ENCODE measurements at places on chromosomes 6 and 20.
A peak's percentile ranks its signal among the peaks of the same experiment; 100 is the strongest.

DNA sequence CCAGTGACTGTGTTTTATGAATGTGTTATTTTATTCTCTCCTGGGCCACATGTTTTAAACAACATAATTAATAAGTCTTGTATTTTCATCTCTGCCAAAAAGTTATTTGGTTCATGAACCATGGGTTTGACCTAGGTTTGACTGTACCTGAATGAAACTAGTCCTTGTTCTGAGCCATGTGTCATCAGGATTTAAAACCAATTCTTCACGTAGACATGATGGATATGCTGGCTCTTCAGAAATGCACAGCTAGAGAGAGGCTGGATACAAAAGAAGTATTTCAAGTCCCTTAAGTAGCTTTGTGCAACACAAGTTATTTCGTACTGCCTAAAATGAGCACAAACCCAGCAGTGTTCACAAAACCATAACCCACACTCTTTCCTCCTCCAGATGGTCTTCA, 116.1 kb downstream of the IBTK start:
- DNase-seq: no peak

DNA sequence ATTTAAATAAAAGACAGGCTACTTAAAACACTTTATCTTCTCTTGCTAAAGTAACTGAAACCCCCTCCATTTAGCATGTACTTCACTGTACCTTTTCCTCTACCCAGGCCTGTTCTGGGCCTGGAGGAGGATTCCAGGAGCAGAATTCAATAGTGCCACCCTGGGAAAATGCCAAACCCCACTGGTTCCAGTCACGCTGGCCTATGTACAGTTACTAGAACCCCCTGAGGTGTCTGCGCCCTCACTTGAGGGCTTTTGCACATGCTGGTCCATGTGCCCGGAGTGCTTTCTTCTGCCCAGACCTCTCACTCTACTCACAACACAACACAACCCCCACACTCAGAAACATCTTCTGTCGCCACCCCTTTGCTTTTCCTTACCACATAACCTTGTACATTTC, 45.5 kb downstream of the TRAM2 start:
- no peak for DNase-seq

- no peak for DNase-seq
Observed at GRCh38 chr6:54722328-54722727, 124.2 kb upstream of the FAM83B start.

DNA sequence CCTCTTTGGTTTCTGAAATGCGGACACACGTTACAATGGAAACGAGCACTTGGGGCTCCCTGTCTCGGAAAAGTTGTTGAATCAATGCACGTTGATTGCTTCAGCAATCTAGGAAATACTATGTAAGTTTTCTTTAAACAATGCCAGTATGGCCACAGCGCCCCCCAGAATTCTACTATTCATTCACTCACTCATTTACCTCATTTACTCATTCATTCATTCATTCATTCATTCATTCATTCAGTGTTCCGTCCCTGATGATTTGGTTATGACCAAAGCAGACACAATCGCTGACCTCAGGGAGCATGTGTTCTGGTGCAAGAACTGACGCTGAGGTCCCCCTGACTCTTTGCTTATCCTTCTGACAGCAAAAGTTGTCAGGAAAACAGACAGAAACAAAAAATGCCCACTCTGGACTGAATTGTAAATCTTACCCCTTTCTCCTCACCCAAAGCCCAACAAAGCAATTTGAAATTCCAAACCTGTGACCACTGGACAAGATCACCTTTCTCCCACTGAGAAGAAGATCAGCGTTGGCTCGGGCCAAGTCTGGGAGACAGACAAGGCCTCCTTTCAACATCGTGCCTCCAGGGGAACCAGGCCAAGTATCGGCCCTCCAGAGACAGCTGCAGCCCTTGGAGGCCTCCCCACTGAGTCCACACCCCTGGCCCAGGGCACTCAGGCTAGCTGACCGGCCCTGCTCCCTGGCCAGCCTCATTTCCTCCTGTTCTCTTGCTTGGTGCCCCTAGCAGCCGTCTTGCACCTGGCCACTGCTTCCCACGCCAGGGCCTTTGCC, 15.0 kb upstream of the PMEPA1 start:
- no peak for DNase-seq

DNA sequence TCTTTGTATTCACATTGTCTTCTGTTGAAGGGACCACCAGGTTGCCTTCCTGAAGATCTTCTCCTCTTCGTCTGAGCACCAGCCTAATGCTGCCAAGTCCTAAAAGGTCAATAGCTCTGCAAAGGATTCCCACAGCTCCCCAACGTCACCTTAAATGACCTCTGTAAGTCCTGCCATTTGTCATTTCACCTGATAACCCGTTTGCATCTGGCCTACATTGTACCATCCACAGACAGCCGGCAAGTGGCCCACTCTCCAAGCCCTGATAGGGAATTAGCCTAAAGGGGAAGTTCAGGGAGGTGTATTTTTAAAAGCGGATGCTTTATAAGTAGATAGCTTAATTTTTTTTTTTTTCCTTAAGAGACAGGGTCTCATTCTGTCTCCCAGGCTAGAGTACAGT, 127.8 kb downstream of the ZMYND8 start:
- no peak for DNase-seq

- no peak for DNase-seq
Observed at GRCh38 chr6:117387454-117387974, 38.2 kb downstream of the ROS1 start.

- no peak for DNase-seq
Observed at GRCh38 chr6:112877134-112878100, 530.3 kb downstream of the RFPL4B start.

GRCh38 chr6:124677874-124678273, 284.4 kb upstream of the RNF217 start:
- no peak for DNase-seq

DNA sequence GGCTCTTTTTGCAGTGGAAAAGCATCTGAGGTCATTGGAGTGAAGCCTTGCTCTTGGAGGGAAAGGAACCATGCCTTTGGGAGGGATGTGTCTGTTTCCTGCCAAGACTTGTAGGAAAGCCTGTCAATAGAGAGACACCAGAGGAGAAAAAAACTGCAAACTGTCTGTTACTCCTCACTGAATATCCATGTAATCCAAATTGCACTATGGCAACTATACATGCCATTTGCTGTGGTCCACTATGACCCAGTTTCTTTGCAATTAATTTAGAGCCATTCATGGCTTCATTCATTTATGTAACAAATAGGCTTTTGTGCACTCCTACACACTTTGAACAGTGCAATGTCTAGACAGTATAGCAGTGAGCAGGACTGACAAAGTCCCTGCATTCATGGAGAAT, 296.5 kb downstream of the SLC35F1 start:
- no peak for DNase-seq

DNA sequence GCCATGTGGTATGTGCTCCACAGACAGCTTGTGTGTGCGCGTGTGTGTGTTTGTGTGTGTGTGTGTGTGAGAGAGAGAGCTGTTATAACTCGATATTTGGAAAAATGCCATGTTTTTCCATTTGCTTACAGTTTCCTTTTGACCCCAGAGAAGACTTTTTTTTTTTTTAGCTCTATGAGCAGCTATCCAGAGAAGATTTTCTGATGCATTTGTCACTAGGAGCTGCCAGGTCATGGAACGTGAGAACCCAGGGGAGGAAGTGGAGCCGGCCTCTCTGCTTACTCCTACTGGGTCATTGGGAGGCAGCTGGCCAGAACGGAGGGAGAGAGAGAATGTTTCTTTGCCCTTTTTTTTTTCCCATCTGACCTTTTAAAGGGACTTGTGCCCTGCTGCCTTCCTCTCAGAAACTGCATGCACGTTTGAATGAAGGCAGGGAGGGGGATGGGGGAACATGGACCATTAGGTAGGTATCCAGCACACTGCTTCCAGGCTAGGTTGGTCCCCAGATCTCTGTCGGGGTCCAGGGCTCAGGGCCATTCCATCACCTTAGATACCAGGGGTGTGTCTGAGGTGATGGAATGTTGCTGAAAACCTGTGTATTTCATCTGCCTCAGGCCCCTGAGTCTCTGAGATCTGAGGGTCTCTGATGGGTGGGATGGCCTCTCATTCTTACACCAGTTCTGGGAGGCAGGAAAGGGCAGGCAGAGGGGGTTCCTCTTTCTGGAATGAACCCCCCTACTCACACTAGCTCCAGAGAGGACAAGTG, 11.2 kb upstream of the MRPS18A start:
- DNase-seq: no peak

DNA sequence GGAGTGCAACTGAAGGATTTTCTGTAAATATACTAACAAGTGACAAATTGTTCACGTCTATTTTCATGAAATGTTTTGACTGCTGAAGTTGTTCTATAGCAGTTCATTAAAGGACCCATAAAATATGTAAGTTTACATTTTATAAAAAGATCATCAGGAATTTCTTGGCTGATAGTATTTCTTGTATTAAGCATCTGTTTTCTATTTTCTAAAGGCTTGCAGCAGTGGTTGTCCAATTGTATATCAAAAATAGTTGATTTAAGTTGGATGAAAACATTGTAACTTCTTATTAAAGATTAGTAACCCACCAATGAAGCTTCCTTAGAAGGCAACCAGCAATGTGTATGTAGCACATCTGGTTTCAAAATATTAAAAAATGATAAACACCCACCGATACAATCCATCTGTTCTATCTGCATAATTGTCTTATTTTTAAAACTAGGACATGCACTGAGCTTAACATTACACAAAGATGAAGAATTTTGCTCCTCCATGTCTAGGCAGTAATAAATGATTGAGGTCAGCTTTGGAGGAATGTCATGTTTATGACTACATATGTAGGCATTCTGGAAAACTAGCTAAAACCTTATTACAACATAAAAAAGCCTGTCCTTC, 301.3 kb upstream of the TCF21 start:
- no peak for DNase-seq

DNA sequence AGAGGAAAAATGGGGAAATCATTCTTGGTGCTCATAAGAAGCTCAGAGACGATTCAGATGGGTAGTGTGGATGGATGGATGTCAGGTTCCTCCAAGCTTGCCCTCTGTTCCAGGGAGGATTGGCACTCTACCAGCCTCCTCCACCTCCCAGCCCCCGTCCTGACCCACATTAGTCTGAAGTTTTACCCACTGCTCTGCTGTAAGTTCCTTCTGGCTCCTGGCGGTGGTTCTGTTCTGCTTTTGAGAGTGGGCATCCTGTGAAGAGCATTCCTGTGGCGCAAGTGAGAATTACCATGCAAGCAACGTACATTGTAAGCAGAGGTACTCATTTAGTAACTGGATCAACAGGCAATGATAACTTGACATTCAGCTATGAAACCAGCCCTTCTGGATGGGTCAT, 103.4 kb downstream of the SYNDIG1 start:
- DNase-seq: no peak

DNA sequence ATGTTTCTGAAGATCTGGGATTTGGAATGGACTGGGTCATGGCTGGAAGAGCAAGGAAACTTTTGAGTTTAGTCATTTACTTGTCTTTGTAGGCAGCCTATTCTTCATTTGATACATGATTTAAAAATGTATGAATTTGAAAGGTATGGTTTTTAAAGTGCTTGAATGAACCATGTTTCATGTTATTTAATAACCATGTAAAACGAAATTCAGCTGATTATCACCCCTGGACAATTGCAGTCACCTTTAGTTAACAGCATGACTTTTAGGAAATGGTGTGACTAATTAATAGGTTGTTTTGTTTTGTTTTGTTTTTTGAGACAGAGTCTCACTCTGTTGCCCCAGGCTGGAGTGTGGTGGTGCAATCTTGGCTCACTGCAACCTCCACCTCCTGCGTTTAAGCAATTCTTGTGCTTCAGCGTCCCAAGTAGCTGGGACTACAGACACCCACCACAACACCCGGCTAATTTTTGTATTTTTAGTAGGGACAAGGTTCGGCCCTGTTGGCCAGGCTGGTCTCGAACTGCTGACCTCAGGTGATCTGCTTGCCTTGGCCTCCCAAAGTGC, 2.1 kb downstream of the STX11 start:
- no peak for DNase-seq

DNA sequence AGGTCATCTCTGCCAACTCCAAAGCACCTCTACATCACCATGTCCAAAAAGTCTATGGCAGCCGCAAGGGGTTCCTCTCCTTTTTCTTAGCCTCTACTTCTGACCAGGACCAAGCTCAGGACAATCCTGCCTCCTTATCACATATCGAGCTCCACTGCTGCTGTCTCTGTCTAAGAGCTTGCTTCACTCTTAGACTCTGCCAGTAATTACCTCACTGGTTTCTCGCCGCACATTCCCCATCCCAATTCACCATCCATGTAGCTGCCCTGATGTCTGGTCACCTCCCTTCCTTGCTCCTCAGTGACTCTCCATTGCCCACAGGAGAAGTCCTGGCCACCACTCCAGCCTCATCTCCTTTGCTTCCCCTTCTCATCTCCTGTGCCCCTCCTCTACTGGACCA, 24.1 kb upstream of the PI16 start:
- no peak for DNase-seq

- no peak for DNase-seq
Observed at GRCh38 chr6:31498748-31499147, 803 bp downstream of the MICB start.

- DNase-seq: no peak
Observed at GRCh38 chr6:169964486-169965180, 213.2 kb downstream of the ERMARD start.

DNA sequence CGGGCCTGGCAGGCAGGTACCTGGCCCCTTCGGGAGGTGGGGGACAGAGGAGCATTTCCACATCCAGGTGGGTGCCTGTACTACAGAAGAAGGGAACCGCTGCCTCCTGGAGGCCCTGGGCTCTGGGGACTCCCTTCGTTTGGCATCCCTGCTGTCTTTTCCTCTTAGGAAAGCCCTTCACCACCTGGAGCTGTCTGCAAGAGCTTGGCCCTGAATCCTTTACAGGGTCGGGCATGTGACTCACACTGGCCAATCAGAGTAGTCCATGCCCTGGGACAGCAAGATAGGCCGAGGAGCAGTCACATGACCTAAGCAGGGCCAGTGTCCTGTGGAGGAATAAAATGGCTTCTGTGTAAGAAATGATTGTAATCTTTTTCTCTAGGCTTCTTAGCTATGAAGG, 224.9 kb downstream of the ANKRD60 start:
- DNase-seq: no peak

DNA sequence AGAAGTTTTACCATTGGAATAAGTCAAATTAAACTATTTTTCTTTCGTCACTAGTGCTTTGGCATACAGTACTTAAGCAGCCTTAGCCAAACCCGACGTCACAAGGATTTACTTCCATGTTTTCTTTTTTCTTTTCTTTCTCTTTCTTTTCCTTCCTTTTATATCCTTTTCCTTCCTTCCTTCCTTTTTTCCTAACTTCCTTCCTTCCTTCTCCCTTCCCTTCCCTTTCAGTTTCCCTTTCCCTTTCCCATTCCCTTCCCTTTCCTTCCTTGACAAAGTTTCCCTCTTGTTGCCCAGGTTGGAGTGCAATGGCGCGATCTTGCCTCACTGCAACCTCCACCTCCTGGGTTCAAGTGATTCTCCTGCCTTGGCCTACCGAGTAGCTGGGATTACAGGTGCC, 9.9 kb downstream of the ULBP3 start:
- no peak for DNase-seq

GRCh38 chr6:27130668-27131428, 116.7 kb upstream of the PRSS16 start:
- DNase-seq: no peak

- peak; percentile 77 for DNase-seq
Observed at GRCh38 chr6:53794137-53794719, 577 bp upstream of the LRRC1 start.

GRCh38 chr6:154683756-154684523, 49.3 kb upstream of the SCAF8 start:
- DNase-seq: no peak
